ENCODE measurements at places on chromosomes 6 and 20. TPM values are rescaled to one million over a fixed set of nuclear protein-coding genes. Genes with fewer than 3 reads are reported as not detected.

- no peaks in the 10 kb centered on the region for H3K36me3 ChIP-seq
- H3K27me3 ChIP-seq: peaks cover 25% of the 10 kb centered on the region
- H3K27ac ChIP-seq: no peak overlapping the region
- H3K4me1 ChIP-seq: no peaks in the 10 kb centered on the region
- no peak overlapping the region for H3K4me3 ChIP-seq
- no peak for DNase-seq
Observed at GRCh38 chr6:46808806-46809205, 15.6 kb downstream of the MEP1A start.

DNA sequence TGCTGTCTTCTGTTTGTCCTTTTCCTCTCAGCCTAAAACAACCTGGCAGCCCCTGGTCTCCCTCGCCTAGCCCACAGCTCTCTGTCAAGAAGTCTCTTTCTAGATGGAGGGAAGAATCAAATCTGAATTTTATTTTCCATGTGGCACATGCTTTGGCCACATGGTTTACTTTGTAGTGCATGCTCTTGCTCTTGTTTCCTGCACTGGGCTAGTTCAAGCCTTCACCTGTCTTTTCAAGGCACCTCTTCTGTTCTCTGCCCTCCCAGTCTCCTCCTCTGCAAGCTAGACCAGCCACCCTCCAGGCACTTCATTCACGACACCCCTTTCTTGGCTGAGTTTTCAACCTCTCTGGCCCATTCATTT lies 7.6 kb downstream of the PPP1R14C start:
- H3K4me1 ChIP-seq: peaks cover 13% of the 10 kb centered on the region
- no peak overlapping the region for H3K4me3 ChIP-seq
- H3K36me3 ChIP-seq: no peaks in the 10 kb centered on the region
- no peak for DNase-seq
- peaks cover 52% of the 10 kb centered on the region for H3K27me3 ChIP-seq
- no peak overlapping the region for H3K27ac ChIP-seq

DNA sequence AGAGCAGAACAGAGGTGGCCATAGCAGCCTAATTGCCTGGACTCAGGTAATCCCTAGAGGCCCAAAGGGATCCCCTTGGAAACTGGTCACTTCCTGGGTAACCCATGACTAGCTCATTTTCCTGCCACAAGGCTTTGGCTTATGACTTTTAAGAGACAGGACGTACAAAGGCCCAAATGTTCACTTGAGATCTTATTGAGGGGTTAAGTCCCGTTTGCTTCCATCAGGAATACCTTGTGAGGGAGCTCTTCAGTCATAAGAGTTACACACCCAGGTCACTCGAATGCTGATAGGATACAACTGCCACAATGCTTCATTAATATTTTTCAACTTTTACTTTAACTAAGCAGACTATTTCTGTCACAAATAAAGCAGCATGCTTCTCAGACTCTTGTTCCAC lies 51.7 kb downstream of the TMEM170B start:
- no peak for DNase-seq
- no peak overlapping the region for H3K4me3 ChIP-seq
- H3K27ac ChIP-seq: no peak overlapping the region
- peaks cover 4% of the 10 kb centered on the region for H3K27me3 ChIP-seq

The OR2H2 gene
- not detected for total RNA-seq

- H3K27ac ChIP-seq: peak overlapping the region; percentile 79
- peaks cover 32% of the 10 kb centered on the region for H3K4me1 ChIP-seq
- H3K36me3 ChIP-seq: peaks cover 13% of the 10 kb centered on the region
- no peak overlapping the region for H3K4me3 ChIP-seq
- DNase-seq: no peak
- no peaks in the 10 kb centered on the region for H3K27me3 ChIP-seq
Observed at GRCh38 chr6:45002390-45003105, 325.6 kb upstream of the RUNX2 start.

- H3K27ac ChIP-seq: no peak overlapping the region
- H3K27me3 ChIP-seq: no peaks in the 10 kb centered on the region
- H3K4me1 ChIP-seq: peaks cover 11% of the 10 kb centered on the region
Observed at GRCh38 chr6:134449781-134450180, 131.9 kb upstream of the SGK1 start.

DNA sequence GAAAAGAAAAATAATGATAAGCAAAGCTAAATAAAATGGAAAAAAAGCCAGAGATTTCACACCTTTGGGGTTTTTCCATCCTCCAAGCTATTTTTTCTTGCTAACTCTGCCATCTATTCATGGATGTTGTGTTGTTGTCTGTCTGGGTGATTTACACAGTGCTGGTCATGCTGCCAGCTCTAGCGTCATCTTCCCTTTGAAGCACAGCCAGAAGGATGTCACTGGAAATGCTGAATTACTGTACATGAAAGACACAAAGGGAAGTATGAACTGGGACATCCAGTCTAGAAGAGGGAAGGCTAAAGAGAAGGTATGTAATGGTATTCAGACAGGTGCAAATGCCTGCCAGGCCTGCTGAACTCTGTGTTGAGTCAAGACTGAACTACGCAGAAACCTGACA lies 241.9 kb upstream of the STXBP5 start:
- no peak overlapping the region for H3K27ac ChIP-seq

The SLC25A27 gene
- total RNA-seq: 0.85 TPM

The LY6G5C gene
- 1.6 TPM for total RNA-seq

GRCh38 chr6:11418290-11418905 lies 119.2 kb upstream of the TMEM170B start:
- H3K4me3 ChIP-seq: no peak overlapping the region
- peaks cover 27% of the 10 kb centered on the region for H3K4me1 ChIP-seq
- H3K27ac ChIP-seq: no peak overlapping the region
- no peak for DNase-seq
- H3K36me3 ChIP-seq: peaks cover 2% of the 10 kb centered on the region

GRCh38 chr20:49166534-49167449 lies 21.3 kb downstream of the STAU1 start:
- peaks cover 66% of the 10 kb centered on the region for H3K4me1 ChIP-seq
- H3K36me3 ChIP-seq: peaks cover 33% of the 10 kb centered on the region
- no peak for DNase-seq
- peak overlapping the region; percentile 8 for H3K4me3 ChIP-seq
- no peaks in the 10 kb centered on the region for H3K27me3 ChIP-seq

DNA sequence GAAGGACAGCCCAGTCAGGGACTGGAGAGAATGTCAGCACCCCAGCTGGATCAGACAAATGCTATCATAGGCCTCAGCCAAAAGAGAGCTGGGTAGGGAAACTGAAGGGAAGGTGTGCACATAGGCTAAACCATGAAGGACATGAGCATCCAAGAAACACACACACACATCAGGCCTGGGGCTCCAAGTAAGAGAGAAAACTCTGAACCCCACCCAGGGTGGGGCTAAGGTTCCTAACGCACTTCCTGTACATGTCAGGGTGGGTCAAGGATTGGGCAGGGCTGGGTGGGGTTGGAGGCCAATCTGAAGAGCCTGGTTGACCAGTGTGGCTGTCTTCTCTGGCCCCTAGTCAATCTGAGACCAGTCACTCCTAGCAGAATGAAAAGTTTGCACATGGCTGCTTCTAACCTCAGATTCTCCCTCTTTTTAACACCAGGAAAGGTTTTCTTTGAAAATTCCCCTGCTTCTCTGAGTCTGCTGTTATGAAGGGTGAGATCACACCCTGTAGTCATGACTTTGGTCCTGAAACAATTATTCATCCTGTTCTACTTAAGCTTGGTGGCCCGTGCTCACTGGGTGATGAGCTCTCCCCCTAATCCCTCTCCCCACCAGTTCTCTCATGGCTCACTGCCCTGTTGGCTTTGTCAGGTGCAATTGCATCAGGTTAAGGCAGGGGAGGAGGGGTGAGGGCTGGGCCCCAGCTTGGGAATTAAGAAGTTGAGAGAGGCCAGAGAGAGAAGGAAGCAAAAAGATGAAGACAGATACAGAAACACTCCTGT lies 88.4 kb downstream of the MAFB start:
- no peak overlapping the region for H3K27ac ChIP-seq
- no peak for DNase-seq
- no peaks in the 10 kb centered on the region for H3K36me3 ChIP-seq
- H3K4me1 ChIP-seq: no peaks in the 10 kb centered on the region

DNA sequence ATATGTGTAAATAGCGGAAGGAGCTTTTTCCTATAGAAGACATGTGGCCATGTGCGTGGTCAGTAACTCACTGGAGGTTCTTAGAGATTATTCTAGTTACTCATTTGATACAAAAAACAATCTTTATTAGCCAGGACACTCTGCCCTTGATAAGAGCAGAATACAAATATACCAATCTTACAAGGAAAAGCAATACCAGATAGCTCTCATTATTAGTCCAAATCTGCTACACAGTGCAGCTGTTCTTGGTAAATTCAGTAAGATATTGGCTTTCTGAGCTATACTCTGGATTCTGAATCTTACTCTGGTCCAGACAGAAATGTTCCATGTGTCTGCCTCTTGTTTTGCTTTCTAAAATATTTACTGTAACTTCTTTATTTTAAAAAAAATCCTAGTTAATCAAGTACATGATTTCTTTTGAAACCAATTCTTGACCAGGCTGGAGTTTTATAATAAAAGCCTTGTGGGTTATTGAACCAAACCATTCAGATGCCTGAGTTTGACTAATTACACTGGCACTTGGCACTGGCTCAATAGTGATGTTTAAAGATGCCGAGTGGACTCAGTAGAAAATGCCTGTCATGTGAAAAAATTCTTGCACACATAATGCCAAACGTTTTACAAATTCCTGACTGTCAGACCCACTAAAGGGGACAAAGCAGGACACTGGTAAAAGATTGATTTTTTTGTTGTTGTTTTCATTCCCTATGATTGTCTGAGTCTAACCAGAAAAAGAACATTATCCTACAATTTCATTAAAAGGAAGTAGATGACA lies 242.8 kb upstream of the TCF21 start:
- H3K4me1 ChIP-seq: no peaks in the 10 kb centered on the region
- no peak overlapping the region for H3K27ac ChIP-seq
- DNase-seq: no peak
- H3K36me3 ChIP-seq: no peaks in the 10 kb centered on the region

DNA sequence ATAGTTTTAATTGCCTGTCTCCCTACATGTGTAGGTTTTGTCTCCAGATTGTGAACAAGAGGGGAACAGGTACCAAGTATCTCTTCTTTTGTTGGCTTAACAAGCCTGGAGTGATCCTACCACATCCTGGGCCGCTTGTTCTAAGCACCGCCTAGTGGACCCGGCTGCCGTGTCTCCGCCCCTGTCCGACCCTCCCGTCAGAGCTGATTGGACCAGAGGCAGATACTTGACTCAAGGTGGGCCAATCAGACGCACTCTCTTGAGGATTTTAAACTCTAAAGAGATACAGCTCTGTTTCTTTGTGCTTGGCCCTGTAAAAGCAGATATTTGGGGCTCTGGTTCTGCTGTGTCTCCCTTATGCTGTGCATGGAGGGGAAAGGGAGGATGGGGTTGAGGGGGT lies 68.2 kb downstream of the PRDM1 start:
- peaks cover 25% of the 10 kb centered on the region for H3K4me1 ChIP-seq
- H3K27ac ChIP-seq: no peak overlapping the region
- no peak overlapping the region for H3K4me3 ChIP-seq
- no peak for DNase-seq

The HLA-A gene
- total RNA-seq: 1,275 TPM

DNA sequence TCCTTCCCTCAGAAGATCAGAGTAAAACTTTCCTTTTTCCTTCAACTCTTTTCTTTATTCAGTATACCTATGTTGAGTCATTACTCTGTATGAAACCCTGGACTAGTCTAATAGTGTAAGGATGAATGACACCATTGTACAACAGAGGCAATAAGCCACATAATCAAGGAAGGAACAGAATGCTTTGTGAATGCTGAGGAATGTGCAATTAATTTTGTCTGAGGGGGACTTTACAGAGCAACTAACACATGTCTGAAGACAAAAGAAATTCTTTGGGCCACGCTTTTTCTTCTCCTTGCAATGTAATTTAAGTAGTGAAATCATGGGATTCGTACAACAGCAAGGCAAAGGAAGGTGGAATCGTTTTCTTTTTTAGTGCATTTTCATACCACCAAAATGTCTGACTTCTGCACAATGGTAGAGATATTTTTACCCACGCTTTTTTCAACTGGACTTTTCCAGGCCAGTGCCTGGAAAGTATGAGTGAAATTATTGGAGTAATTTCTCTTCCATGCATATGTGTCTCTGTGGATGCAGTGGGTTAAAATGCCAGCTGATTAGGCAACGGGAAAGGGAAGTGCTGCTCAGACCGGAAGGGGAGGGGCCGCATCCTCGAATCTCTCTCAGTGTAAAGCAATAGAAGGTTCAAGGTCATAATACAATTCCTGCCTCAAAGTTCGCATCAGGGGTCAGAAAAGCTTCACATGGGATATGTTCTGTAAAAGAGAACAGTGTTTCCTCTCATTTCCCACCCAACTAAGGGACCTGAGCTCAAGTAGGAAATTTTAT lies 89.9 kb upstream of the MTHFD1L start:
- H3K27me3 ChIP-seq: no peaks in the 10 kb centered on the region
- no peak overlapping the region for H3K4me3 ChIP-seq
- DNase-seq: no peak
- peaks cover 3% of the 10 kb centered on the region for H3K36me3 ChIP-seq
- H3K27ac ChIP-seq: no peak overlapping the region

The EEF1A2 gene
- total RNA-seq: 1.4 TPM

DNA sequence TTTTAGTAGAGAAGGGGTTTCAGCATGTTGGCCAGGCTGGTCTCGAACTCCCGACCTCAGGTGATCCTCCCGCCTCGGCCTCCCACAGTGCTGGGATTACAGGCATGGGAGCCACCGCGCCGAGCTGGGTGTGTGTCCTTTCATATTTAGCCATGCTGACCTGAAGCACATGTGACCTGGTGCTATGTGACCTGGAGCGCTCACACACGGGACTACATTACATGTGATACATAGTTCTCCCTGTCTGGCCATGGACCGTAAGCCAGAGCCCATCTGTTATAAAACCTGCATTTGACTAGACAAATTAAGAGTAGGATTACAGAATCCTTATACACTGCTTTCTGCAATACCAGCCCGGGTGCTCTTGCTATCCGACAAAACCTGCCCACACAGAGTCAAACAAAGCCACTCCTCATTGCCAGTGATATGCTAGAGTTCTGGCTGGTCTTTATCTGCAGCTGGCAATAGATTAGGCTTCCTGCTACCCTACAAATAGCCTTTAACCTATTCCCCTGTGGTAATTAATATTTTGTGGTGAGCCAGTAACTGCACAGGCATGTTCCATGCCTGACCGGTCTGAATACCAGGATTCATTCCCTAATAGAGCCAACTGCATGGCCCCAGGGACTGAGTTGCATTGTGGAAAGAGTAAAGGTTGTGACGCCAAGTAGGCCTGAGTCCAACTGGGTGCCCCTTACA lies 26.3 kb upstream of the FAM50B start:
- no peak for DNase-seq
- no peaks in the 10 kb centered on the region for H3K27me3 ChIP-seq
- H3K4me3 ChIP-seq: no peak overlapping the region
- H3K27ac ChIP-seq: no peak overlapping the region

The SLC13A3 gene
- total RNA-seq: not detected

The LRRC73 gene
- 0.11 TPM for total RNA-seq

GRCh38 chr20:20941468-20941889 lies 164.7 kb downstream of the LINC00237 start:
- H3K27ac ChIP-seq: no peak overlapping the region
- DNase-seq: no peak
- H3K4me1 ChIP-seq: no peaks in the 10 kb centered on the region
- H3K4me3 ChIP-seq: no peak overlapping the region

The C4A gene
- total RNA-seq: 3.2 TPM

GRCh38 chr6:16857969-16858592 lies 96.8 kb upstream of the ATXN1 start:
- H3K4me1 ChIP-seq: peaks cover 1% of the 10 kb centered on the region
- no peak overlapping the region for H3K4me3 ChIP-seq
- no peak overlapping the region for H3K27ac ChIP-seq

- no peaks in the 10 kb centered on the region for H3K36me3 ChIP-seq
- no peak overlapping the region for H3K4me3 ChIP-seq
- no peaks in the 10 kb centered on the region for H3K4me1 ChIP-seq
Observed at GRCh38 chr6:150764334-150765066, 101.0 kb upstream of the MTHFD1L start.
